ENCODE measurements at places on chromosomes 2 and 18. TPM values are rescaled to one million over a fixed set of nuclear protein-coding genes. Genes with fewer than 3 reads are reported as not detected.

The ATP6V1B1 gene
- not detected for total RNA-seq

GRCh38 chr2:231041061-231041689 lies 3.9 kb downstream of the C2orf72 start:
- no peak for DNase-seq
- no peak overlapping the region for H3K4me3 ChIP-seq
- H3K36me3 ChIP-seq = peaks cover 38% of the 10 kb centered on the region
- no peaks in the 10 kb centered on the region for H3K4me1 ChIP-seq
- H3K27ac ChIP-seq = peak overlapping the region; percentile 29

DNA sequence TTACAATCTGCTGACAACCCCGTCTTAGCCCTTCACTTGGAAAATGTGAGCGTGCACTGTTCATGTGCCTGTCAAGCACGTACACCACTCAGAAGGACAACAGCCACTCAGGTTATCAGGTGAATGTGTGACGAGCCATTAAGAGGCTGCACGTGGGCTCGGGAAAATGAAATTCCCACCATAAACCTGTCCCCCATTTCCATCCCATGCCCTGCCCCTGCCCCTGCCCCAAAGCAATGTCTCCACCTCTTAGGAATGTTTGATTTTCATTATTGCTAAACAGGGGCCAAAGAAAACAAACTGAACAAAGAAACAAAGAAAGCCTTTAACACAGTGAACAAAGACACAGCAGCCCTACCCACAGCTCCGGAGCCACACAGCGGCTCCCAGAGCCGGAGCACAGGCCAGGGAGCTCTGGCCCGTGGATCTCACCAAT lies 90.5 kb downstream of the TMEM18 start:
- DNase-seq = no peak
- H3K27me3 ChIP-seq = no peaks in the 10 kb centered on the region
- no peak overlapping the region for H3K27ac ChIP-seq
- no peaks in the 10 kb centered on the region for H3K4me1 ChIP-seq
- H3K4me3 ChIP-seq = no peak overlapping the region
- H3K36me3 ChIP-seq = no peaks in the 10 kb centered on the region

The SERPINB13 gene
- not detected for total RNA-seq

GRCh38 chr2:237139123-237139675 lies 53.5 kb downstream of the COPS8 start:
- no peak for DNase-seq
- H3K4me1 ChIP-seq = no peaks in the 10 kb centered on the region
- no peak overlapping the region for H3K27ac ChIP-seq
- H3K27me3 ChIP-seq = no peaks in the 10 kb centered on the region
- H3K4me3 ChIP-seq = no peak overlapping the region
- H3K36me3 ChIP-seq = no peaks in the 10 kb centered on the region

The DSEL gene
- 6.2 TPM for total RNA-seq

The SRD5A2 gene
- 5.3 TPM for total RNA-seq

The CHRND gene
- not detected for total RNA-seq

- no peaks in the 10 kb centered on the region for H3K4me1 ChIP-seq
- no peak overlapping the region for H3K27ac ChIP-seq
- H3K36me3 ChIP-seq = no peaks in the 10 kb centered on the region
- no peak overlapping the region for H3K4me3 ChIP-seq
Measured at GRCh38 chr2:81767187-81767912, 1462.8 kb upstream of the LRRTM1 start.

The CNDP1 gene
- 10.4 TPM for total RNA-seq

GRCh38 chr2:241052677-241053360 lies 49.3 kb downstream of the MTERF4 start:
- no peak overlapping the region for H3K27ac ChIP-seq
- no peaks in the 10 kb centered on the region for H3K36me3 ChIP-seq
- no peaks in the 10 kb centered on the region for H3K4me1 ChIP-seq
- no peaks in the 10 kb centered on the region for H3K27me3 ChIP-seq

DNA sequence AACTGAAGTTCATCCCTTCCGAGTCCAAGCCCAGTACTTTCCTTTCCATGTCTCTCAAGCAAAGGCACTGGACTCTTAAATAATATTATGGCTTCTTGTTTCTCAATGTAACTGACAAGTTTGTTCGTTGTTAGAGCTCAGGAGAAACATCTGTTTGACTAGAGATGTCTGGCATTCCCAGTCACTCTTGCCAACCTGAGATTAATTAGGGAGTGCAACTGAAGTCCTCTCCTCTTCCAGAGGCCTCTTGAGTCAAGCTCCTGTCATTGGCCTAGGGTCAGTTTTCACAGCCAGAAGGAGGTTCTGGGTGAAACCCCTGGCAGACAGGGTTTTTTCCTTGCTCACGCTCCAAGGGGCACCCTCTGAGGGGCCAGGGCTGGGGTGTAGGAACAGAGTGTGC lies 196.1 kb downstream of the AGPS start:
- no peak overlapping the region for H3K4me3 ChIP-seq
- H3K4me1 ChIP-seq = no peaks in the 10 kb centered on the region
- no peak for DNase-seq
- H3K36me3 ChIP-seq = no peaks in the 10 kb centered on the region

DNA sequence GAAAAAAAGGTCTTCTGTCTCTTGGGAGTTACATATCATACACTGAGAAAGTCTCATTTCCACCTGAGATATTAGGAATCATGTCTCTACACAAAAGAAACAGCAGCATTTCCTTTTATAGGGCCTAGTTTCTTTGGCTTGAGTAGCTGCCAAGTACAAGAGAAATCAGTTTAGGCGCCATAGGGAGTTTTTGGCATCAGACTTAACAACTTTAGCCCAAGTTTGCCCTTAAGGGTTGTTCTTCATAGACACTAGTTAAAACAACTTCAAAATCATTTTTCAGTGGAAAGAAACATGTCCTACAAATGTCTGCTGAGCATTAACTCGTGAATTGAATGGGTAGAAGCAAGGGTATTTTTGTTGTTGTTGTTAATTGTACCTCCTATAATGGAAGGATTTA lies 587.0 kb upstream of the DSEL start:
- no peaks in the 10 kb centered on the region for H3K36me3 ChIP-seq
- no peak for DNase-seq
- H3K4me1 ChIP-seq = no peaks in the 10 kb centered on the region

GRCh38 chr2:75560768-75561565 lies at the start of gene EVA1A:
Gene EVA1A (minus strand): TSS chr2:75560939. CDS start chr2:75518140, 42,799 bp downstream.
- H3K4me3 ChIP-seq = peak within 1 kb of the TSS; percentile 45
- H3K27me3 ChIP-seq = no peaks in the 10 kb centered on the region
- H3K36me3 ChIP-seq = no peaks in the 10 kb centered on the region
- H3K4me1 ChIP-seq = no peaks in the 10 kb centered on the region
- DNase-seq = peak; percentile 80

GRCh38 chr2:127573771-127574170 lies 38.3 kb downstream of the MYO7B start:
- H3K36me3 ChIP-seq = no peaks in the 10 kb centered on the region
- H3K4me3 ChIP-seq = no peak overlapping the region
- DNase-seq = peak; percentile 39
- no peaks in the 10 kb centered on the region for H3K4me1 ChIP-seq
- H3K27me3 ChIP-seq = no peaks in the 10 kb centered on the region

- peaks cover 17% of the 10 kb centered on the region for H3K36me3 ChIP-seq
- peak overlapping the region; percentile 72 for H3K4me3 ChIP-seq
- no peaks in the 10 kb centered on the region for H3K27me3 ChIP-seq
- peaks cover 16% of the 10 kb centered on the region for H3K4me1 ChIP-seq
Measured at GRCh38 chr2:178449700-178450523, 1.1 kb downstream of the PRKRA start.

GRCh38 chr18:47754311-47755101 lies 176.0 kb downstream of the SMAD2 start:
- H3K4me3 ChIP-seq = no peak overlapping the region
- DNase-seq = no peak
- no peak overlapping the region for H3K27ac ChIP-seq
- H3K36me3 ChIP-seq = no peaks in the 10 kb centered on the region

GRCh38 chr2:88307817-88308216 lies 137.7 kb downstream of the THNSL2 start:
- DNase-seq = no peak
- no peaks in the 10 kb centered on the region for H3K27me3 ChIP-seq
- H3K36me3 ChIP-seq = no peaks in the 10 kb centered on the region
- H3K4me3 ChIP-seq = no peak overlapping the region

DNA sequence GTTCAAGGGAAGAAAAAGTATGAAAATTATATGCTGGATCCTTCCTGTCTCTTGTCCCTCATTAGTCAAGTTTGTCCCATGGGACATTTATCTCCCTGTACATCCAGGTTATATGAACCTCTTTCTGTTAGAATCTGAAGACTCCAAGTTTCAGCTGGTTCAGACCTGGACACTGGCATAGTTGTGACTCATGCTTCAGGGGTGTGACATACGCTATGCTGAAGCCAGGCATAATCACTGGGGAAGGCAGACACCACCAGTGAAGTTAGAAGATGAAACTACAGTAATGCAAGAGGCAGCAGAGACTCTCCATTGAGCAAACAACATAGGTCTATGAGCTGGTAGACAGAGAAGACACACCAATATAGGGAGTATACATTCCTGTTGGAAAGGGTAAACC lies 269.7 kb upstream of the SLC8A1 start:
- DNase-seq = no peak
- H3K27me3 ChIP-seq = no peaks in the 10 kb centered on the region
- H3K4me3 ChIP-seq = no peak overlapping the region
- no peaks in the 10 kb centered on the region for H3K4me1 ChIP-seq
- H3K27ac ChIP-seq = no peak overlapping the region
- no peaks in the 10 kb centered on the region for H3K36me3 ChIP-seq

DNA sequence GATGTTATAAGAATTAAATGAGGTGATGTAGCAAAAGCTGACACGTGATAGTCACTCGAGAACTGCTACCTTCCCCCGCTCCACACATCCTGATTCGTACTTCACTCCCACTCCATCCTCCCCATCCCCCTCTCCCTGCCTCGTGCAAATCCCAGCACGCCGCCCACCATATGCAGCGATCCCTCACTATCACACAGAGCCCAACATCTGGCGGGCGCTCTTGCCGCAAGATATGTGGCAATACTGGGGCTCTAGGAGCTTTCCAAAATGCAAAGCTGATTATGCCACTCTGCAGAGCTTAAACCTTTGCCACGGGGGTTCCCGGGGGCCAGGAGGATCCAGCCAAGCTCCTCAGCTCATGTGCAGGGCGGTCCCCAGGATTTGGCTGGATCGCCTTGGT lies 37.4 kb downstream of the DNMT3A start:
- DNase-seq = no peak
- no peak overlapping the region for H3K27ac ChIP-seq

The KIF1A gene
- total RNA-seq = 0.62 TPM

DNA sequence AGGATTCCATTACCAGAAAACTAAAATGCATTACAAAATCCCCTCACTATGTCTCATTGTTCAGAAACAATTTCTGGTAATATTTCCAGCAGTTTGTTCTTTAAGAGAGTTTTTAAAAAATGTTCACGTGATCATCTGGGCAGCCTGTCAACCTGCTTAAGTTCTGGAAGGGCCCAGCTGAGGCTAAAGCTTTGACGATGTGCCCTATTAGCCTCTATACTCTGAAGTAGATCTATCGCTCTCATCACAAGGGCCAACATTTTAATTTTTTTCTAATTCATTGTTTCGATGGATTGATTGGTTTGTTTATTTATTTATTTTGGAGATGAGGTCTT lies 205.8 kb downstream of the PRKCE start:
- DNase-seq = no peak
- H3K36me3 ChIP-seq = no peaks in the 10 kb centered on the region
- no peaks in the 10 kb centered on the region for H3K27me3 ChIP-seq
- H3K4me1 ChIP-seq = no peaks in the 10 kb centered on the region

- DNase-seq = no peak
- H3K4me3 ChIP-seq = no peak overlapping the region
- H3K36me3 ChIP-seq = no peaks in the 10 kb centered on the region
- no peaks in the 10 kb centered on the region for H3K4me1 ChIP-seq
Measured at GRCh38 chr2:163185160-163185559, 346.6 kb upstream of the KCNH7 start.

- no peak within 1 kb of the TSS for H3K27ac ChIP-seq
- no peaks in the 10 kb centered on the region for H3K4me1 ChIP-seq
- no peaks in the 10 kb centered on the region for H3K36me3 ChIP-seq
- DNase-seq = peak; percentile 48
- H3K4me3 ChIP-seq = peak within 1 kb of the TSS; percentile 16
Measured at GRCh38 chr2:229714080-229714735, at the start of gene DNER. Gene DNER (minus strand): TSS chr2:229714555. CDS start chr2:229714423, 132 bp downstream.

The ANKRD44 gene
- total RNA-seq = 13.1 TPM

DNA sequence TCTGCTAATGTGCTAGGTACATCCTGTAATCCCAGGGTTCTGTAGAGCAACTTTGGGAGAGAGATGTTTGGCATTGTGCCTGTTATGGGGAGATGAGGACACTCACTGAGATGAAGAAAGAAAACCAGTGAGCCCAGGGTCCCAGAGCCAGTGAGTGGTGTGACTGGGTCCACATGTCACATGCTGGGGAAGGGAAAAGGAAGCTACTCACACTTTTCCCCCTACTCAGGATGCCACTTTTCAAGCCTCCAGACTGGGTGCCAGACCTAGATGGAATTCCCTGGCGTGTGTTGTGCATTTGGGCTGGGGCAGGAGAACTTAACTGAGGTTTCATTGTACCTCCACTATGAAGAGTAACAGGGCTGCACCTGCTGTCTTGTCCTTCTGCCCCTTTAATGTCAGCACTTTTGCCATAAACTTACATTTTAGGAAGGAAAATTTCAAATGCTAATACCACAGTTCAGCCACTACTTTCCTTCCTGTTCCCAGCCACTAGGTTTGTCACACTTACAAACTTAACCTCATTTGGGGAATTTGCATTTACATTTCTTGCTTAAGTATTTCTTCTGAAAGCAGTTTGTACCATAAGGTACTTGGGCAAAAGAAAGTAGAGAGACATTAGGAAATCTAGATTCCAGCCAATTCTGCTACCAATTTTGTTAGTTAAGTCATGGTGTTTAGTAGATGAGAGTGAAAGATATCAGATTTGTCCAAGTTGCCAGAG lies 10.2 kb downstream of the INSIG2 start:
- no peaks in the 10 kb centered on the region for H3K4me1 ChIP-seq
- H3K4me3 ChIP-seq = no peak overlapping the region
- H3K27me3 ChIP-seq = no peaks in the 10 kb centered on the region

The TXNDC2 gene
- total RNA-seq = not detected

DNA sequence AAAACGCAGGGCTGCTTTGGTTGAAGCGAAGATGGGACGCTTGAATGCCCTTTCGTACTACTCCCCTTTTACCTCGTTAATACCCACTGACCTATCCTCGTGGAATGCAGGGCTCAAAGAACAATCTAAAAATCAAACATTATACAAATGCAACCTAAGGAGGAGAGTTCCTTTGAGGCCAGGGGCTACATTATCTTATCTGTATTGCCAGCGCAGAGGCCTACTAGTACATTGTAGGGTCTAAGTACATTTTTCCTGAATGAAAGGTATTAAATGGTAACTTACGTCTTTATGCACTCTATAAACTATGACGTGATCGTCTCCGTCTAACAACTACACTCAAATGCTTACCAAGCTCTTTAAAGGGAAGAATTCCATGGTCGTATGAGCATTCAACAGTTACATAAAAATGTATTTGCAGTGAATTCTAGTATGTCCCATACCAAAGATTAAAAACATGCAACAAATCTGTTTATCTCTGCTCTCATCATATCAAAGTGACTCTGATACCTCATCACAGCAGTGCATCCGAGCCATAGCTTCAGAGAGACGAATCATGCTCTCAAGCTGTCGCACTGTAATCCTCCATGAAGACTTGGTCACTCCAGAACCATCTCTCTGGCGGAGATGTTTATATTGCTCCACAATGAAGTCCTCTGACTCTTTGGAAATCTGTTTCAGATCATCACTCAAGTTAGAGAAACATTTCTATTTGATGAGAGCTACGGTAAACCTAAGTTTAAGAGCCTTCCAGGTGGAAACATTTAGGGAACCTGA lies 14.1 kb upstream of the LCT start:
- no peaks in the 10 kb centered on the region for H3K4me1 ChIP-seq
- H3K27me3 ChIP-seq = no peaks in the 10 kb centered on the region
- H3K4me3 ChIP-seq = no peak overlapping the region

The ACMSD gene
- 78.2 TPM for total RNA-seq

The TTC39C gene
- 62.0 TPM for total RNA-seq
